Kidney capillary endothelial cell (primary cell): ENCODE measurements at places on chromosomes 5 and 9.

GRCh38 chr5:137361280-137361679, 137.8 kb downstream of the SPOCK1 start:
- DNase-seq, result no peak

DNA sequence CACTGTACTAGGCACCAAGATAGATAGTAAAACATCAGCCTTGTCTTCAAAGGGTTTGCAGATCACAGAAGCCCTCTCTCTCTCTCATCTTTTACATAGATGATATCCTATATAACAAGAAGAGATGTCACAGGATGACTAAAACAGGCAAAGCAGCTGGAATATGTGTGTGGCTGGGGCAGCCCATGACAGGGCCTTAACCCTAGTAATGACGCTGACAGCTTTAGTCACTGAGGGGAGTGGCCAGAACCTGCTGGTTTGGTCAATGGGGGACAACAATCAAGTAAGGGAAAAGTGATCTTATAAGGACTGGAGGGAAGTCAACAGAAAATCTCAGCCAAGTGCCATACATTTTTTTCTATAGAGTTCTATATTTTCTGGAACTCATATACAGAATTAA, 41.9 kb upstream of the RIC1 start:
- peak; percentile 74 for DNase-seq

DNA sequence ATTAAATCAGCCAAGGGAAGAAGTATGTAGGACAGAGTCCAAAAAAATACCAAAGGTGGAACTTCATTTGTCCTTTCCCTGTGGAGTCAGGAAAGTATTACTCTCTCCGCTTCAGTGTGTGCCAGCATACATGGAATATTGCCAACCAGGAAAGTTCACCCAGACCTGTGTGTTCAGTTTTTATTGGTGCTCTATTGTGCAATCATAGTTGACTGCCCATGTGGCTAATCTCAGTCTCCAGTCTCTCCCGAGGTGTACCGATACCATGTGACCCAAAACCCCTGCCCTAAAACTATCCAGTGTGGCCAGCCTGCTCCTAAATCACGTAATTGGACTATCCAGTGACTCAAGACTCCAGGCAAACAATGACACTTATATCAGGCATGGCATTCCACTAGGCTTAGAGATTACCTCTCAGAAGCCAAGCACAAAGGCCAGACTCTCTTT, 38.8 kb downstream of the NFX1 start:
- DNase-seq, result no peak

GRCh38 chr5:178236679-178237078, 4.1 kb upstream of the PHYKPL start:
- no peak for DNase-seq

GRCh38 chr9:5355817-5356216, 16.1 kb upstream of the RLN1 start:
- DNase-seq, result no peak

DNA sequence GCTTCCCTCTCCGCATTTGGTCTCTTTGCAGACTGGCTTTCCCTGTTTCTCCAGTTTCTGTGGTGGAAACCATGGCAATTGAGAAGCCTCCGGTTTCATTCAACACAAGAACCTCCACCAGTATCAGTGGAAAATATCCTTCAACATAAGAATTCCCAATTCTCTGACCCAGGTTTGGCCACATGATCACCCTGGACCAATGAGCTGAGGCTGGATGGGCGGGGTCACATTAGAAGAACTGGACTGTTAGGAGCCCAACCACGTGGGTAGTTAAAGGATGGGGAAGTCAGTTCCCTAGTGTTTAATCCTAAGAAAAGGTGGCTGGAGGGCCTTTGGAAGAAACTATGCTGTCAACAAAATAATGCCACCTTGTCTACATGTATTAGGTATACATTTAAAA, 336.3 kb downstream of the DMRT2 start:
- no peak for DNase-seq

DNA sequence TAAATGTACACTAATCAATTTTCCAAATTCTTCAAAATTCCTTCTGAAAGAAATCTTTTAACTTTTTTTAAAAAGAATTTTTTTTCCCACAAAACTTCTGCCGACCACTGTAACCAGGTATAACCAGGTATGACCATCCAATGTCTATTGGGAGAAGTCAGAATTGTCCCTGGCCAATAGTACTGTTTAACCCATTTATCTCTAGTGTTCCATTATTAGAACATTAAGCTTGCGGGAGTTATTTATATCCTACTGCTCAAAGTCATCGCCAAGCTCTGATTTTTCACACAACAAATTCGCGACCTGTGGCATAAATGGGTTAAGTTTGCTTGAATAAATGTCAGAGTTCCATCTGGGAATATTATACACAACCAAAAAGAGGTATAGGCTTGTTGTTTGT, 343.2 kb downstream of the ANXA1 start:
- no peak for DNase-seq

GRCh38 chr5:14331386-14331781, 188.2 kb downstream of the TRIO start:
- no peak for DNase-seq

GRCh38 chr9:93567271-93567959, 9.0 kb upstream of the PHF2 start:
- no peak for DNase-seq

DNA sequence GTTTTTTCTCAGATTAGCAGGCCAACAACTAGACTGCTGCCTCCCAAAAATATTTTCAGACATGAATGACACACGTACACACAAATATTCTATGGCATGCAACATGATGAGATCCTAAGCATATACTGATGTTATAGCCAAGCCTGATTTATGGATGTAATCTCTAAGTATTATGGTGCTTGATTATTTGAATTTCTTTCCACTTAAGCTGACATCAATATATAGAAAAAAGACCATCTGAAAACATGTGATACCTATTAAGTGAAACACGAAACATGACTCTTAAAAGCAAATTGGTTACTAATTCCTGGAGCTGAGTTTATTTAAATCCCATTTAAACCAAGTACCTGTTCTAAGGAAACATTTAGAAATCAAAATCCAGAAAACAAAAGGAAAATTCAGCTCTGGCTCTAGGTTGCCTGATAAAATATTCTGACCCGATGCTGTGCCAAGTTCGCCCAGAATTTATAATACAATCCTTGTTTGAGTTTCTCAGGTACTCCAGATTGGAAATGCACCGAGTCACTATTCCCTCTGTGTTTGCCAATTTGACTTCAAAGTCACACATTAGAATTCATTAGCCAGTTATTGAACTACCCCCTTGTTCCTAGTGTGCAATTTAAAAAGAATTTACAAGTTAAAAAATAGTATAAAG, 548.6 kb downstream of the CSNK1G3 start:
- no peak for DNase-seq

DNA sequence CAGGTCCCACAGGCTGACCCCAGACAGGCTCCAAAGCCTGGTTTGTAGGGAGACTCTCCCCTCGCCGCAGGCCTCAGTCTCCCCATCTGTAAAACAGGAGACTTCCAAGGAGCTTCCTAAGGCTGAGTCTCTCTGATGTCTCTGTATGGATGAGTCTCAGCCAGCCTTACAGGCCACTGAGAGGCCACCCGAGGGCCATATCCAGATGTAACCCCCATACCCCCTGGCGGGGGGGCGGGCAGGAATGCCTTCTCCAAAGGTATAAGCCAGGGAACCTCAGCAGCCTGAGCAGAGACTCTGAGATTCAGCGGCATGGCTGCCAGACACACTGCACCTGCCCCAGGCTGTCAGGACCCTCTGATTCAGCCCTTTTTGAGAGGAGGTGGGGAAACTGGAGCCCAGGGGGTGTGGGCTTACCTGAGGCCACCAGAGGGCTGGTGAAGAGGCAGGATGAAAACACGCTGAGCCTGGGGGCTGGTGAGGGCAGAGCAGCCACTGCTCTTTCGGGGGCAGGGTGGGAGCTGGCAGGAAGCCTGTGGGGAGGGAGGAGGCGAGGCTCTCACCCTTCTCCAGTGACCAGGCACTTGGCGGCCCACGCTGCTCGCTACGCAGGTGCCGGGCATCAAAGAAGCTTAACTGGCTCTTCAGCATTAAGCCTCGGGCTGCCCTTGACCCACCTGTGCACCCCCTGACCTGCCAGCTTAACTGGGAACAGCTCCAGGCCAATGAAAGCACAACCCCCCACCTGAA, 5.5 kb upstream of the SUSD3 start:
- DNase-seq, result no peak

DNA sequence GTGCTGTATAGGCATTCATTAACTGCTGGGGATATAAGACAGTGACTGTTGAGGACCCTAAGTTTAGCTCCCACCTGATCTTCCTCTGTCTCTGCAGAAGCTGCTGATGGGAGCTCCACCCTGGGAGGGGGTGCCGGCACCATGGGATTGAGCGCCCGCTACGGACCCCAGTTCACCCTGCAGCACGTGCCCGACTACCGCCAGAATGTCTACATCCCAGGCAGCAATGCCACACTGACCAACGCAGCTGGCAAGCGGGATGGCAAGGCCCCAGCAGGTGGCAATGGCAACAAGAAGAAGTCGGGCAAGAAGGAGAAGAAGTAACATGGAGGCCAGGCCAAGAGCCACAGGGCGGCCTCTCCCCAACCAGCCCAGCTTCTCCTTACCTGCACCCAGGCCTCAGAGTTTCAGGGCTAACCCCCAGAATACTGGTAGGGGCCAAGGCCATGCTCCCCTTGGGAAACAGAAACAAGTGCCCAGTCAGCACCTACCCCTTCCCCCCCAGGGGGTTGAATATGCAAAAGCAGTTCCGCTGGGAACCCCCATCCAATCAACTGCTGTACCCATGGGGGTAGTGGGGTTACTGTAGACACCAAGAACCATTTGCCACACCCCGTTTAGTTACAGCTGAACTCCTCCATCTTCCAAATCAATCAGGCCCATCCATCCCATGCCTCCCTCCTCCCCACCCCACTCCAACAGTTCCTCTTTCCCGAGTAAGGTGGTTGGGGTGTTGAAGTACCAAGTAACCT, 22.1 kb downstream of the PCDHGC5 start:
- DNase-seq, result no peak

DNA sequence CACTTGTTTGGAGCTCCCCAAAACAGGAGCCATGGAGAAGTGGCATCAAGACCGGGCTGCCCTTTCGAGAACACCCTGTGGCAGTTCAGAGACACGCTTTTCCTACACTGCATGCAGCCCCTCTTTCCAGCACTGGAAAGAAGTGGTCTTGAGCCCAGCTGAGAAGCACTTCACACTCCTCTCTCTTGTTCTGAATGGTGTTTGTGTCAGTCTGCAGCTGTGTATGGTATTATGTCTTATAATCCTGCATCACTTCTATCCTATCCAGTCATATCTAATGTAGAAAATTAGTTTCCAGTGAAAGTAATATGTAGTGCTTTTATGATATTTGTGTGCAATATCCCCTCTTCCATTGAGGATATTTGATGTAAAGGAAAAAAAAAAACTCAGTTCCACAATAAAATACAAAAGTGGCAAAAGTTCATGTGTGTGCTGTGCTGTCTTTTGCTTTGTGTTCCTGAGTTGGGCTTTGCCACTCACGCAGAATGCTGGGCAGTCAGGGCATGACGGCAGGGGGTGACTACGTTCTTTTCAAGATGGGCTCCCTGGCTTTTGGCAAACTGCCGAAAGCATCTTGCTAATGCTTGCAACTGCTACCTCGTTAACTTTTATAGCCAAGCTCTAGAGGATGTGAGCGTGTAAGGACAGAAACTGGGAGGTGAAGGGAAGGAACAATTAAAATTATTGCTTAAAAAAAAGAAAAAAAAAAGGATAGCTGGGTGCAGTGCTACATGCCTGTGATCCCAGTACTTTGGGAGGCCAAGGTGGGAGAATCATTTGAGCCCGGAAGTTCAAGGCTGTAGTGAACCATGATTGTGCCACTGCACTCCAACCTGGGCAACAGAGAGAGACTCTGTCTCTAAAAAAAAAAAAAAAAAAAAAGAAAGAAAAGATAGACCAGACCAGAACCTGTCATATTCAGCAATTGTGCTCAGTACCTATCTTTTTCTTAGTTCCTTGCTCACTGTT, 102.2 kb downstream of the MAP1B start:
- DNase-seq, result no peak

- no peak for DNase-seq
These were observed 10.5 kb downstream of the PSD2 start for GRCh38 chr5:139806111-139806510.

- DNase-seq, result no peak
These were observed 2187.5 kb upstream of the ACO1 start for GRCh38 chr9:30196941-30197340.

DNA sequence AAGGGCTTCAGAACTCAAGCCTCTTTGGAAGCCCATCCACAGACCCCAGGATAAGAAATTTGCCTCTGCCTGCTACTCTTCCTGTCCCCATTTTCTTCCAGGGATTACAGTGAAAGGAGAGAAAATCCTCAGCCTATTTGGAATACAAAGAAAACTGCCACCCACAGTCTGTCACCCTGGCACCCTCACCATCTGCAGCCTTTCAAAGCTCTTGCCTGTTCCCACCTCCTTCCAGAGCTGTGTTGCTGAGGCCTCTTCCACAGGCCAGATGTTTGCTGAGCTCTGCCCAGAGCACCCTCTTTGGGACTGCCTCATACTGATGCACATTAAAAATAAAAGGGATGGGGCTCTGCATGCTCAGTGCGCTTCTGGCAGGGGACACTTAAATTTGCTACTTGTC, 35.9 kb upstream of the TAF1L start:
- DNase-seq, result no peak

DNA sequence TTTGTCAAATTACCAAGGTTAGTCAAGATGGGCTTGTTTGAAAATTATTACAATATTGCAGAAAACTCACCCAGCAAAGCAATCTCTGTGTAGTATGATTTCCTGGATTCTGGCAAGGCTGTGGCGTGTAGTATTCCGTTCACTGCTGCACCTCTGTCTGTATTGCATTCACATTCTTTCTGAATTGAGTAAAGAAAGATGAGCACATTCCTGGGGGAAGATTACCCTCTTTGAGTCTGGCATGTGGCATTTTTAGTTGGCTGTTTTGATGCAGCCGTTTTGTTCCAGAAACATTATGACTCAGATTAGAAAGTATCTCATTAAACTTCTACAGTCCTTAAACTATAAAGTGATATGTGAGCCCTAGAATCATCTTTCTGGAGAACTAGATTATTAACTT, 197.7 kb downstream of the TENT4A start:
- no peak for DNase-seq

DNA sequence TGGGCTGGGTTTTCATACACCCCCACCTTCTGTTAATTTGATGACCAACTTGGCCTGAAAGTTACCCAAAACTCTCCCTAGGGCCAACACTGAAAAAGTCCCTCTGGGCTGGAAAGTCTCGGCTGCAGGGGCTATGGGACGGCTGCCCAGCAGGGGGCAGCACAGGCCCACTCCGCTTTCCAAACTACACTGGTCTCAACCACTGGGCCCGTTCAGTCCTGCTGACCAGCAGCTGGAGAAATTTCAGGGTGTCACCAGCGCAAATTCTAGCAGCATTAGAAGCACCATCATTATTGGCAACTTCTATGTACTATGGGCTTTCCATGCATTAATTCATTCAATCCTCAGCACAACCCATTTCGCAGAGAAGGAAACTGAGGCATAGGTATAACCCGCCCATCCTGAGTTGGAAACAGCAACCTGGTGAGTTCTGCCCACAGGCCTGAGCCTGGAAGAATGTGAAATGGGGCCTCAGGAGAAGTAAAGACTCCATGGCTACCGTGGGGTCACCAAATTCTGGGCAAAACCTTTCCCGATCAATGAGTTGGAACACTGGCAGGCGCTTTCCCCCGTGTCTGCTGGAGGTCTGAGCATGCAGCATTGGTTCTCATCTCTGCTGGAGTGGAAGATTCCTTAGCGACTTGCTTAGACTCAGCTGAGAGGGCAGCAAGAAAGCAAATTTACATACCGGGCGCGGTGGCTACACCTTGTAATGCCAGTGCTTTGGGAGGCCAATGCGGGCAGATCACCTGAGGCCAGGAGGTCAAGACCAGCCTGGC, 9.7 kb downstream of the ORM2 start:
- peak; percentile 29 for DNase-seq

GRCh38 chr5:94698197-94698596, 79.7 kb downstream of the SLF1 start:
- DNase-seq, result no peak
